ENCODE measurements at places on chromosomes 2 and 18.

DNA sequence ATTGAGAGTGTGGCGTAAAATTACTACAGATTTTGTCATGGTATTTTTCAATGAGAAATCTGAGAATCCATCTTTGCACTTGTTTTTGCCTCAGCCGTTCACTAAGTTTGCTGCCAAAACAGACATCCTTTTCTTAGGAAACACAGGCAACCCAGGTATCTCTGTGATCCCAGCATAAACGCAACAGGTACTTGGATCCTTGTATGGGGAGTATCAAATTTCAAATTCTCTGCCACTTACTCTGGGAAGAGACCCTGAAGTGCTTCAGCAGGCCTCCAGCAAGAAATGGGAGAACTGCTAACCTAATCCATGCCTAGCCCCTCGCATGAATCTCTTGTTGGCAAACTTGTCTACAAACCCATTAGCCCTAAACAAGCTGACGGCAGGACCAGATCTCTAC lies 83.1 kb downstream of the BCL11A start:
- DNase-seq = no peak

GRCh38 chr2:70902067-70902442 lies 33.6 kb upstream of the ATP6V1B1 start:
- DNase-seq = no peak

DNA sequence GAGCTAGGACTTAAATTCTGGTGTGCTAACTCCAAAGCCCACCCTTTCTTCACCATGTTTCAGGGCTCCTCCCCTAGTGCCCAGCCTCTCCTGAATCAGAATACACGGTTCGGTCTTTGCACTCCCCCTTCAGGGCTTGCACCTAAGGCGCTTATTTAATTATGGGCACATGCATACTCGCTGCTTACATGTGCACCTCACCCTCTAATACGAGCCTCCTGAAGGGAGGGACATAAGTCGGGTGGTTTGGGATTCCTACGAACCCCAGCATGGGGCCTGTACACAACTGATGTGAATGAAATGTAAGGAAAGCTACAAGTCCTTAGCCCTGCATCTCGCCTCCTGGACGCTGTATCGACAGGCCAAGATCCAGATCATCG lies 435 bp downstream of the IFT172 start:
- DNase-seq = no peak

DNA sequence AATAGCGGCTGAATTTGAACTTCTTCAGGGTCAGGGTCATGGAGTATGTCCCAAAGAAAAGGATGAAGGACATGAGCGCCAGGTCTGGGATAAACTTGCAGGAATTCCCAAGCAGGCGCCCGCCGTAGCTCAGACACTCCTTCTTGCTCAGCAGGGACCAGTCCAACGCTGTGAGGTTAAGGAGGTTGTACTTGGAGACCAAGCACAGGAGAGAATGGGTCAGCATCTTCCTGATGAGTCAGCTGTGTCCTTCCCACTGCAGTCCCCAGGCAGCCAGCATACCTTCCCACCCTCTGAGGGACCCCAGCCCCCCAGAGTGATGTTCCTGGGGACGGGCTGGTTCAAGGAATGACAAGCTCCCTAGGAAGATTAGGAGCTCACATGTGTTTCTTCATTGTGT lies 40.9 kb downstream of the MTHFD2 start:
- DNase-seq = no peak

DNA sequence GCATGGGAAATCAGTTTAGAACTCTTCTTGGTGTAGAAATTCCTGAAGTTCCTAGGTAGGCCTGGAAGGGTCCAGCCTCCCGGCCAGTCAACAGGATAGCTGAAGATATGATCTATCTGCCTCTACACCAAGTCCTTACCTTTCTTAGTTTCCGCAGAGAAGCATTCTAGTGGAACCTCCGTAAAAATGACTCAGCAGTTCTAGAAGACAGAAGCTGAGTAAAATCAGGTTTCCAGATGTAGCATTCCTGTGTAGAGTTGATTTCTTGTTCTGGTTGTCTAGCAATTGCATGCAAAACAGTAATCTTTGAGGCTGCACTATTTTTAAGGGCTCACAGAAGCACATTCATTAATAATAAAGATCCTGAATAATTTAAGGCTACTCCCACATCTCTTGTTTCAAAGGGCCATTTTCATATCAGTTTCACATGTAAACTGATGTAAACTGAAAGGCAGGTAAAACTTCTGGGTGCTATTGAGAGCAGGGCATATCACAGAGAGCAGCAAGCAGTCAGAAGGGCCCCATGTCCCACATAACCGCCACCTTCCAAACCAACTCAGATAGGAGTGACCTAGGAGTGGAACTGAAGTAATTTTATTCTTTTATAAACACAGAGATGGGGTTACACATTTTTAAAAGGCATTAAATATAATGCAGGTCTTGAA lies 3.2 kb upstream of the DYTN start:
- DNase-seq = no peak

GRCh38 chr2:195049372-195050031 lies 607.5 kb upstream of the SLC39A10 start:
- no peak for DNase-seq

GRCh38 chr2:157367704-157368103 lies 42.1 kb upstream of the ERMN start:
- DNase-seq = no peak

GRCh38 chr2:128376241-128377041 lies 57.8 kb upstream of the HS6ST1 start:
- no peak for DNase-seq

- DNase-seq = no peak
These were observed 316.9 kb downstream of the TXNL1 start for GRCh38 chr18:56321470-56321869.

- no peak for DNase-seq
These were observed 3.5 kb upstream of the EMILIN1 start for GRCh38 chr2:27074738-27075565.

DNA sequence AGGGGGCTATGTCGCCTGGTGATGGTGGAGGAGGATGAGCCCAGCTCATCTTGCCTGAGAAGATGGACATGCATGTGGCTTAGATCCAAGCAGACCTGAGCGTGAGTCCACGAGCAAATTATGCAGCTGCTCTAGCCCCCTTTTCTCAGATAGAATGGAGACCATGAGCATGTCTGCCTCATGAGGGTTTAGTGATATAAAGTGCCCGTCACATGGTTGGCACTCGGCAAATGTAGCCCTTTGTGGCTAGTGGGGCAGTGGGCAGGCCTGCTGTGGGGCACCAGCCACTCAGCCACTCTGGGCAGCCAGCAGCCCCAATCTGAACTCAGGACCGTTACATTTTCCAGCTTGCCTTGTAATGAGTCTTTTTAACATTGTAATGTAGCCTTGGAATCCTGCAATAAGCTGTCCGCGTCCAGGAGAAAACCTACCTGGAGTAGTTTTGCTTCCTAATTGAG lies 92.1 kb upstream of the HS6ST1 start:
- no peak for DNase-seq

GRCh38 chr2:64400733-64401528 lies 53.0 kb upstream of the LGALSL start:
- no peak for DNase-seq
